ENCODE measurements at places on chromosomes 4 and X. TPM values are rescaled to one million over a fixed set of nuclear protein-coding genes. Genes with fewer than 3 reads are reported as not detected.

NRK gene
- not detected for total RNA-seq

PRRG3 gene
- not detected for total RNA-seq

DNA sequence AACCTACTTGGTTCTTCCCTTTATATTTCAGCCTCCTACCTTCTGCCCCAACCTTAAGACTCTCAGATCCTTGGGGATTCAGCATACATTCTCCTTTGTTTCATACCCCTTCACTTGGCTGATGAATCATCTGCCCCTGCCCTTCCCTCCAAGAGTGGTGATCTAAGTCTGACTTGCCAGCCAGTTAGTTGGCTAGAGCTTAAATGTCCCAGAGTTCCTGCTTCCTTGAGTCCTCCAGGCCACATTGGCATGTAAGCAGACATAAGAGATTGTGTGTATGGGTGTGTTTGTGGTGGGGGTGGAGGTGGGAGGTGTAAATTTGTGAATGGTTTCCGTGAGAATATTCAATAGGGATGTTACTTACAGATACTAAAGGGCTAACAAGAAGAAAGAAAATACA lies 3.7 kb upstream of the TEX13D start:
- H3K36me3 ChIP-seq = peaks cover 2% of the 10 kb centered on the region
- no peak overlapping the region for H3K4me3 ChIP-seq
- DNase-seq = no peak
- H3K4me1 ChIP-seq = peaks cover 5% of the 10 kb centered on the region
- H3K27me3 ChIP-seq = peaks cover 8% of the 10 kb centered on the region

TCEAL6 gene
- total RNA-seq = 0.25 TPM
